ENCODE measurements at places on chromosomes 1 and 21. TPM values are rescaled to one million over a fixed set of nuclear protein-coding genes. Genes with fewer than 3 reads are reported as not detected.

IKBKE gene
- total RNA-seq, result 9.6 TPM

SPRR1A gene
- total RNA-seq, result not detected

ATF6 gene
- total RNA-seq, result 29.1 TPM

GNAT2 gene
- 0.33 TPM for total RNA-seq

PBX1 gene
- 39.3 TPM for total RNA-seq

ESRRG gene
- not detected for total RNA-seq

TOE1 gene
- total RNA-seq, result 7.8 TPM

STYXL2 gene
- total RNA-seq, result not detected

AURKAIP1 gene
- 55.5 TPM for total RNA-seq

ARHGEF10L gene
- 53.4 TPM for total RNA-seq

PGLYRP3 gene
- not detected for total RNA-seq

ATP1A2 gene
- 1.5 TPM for total RNA-seq

PRAMEF8 gene
- total RNA-seq, result not detected

UBE2U gene
- total RNA-seq, result not detected

DISP3 gene
- not detected for total RNA-seq

CROCC gene
- 14.0 TPM for total RNA-seq

KPRP gene
- not detected for total RNA-seq

CSMD2 gene
- total RNA-seq, result 14.4 TPM

PGLYRP4 gene
- not detected for total RNA-seq

KCNH1 gene
- total RNA-seq, result 8.9 TPM

All from smooth muscle cell of the pulmonary artery (primary cell).